ENCODE measurements at places on chromosomes 2 and 18.
A peak's percentile ranks its signal among the peaks of the same experiment; 100 is the strongest.

DNA sequence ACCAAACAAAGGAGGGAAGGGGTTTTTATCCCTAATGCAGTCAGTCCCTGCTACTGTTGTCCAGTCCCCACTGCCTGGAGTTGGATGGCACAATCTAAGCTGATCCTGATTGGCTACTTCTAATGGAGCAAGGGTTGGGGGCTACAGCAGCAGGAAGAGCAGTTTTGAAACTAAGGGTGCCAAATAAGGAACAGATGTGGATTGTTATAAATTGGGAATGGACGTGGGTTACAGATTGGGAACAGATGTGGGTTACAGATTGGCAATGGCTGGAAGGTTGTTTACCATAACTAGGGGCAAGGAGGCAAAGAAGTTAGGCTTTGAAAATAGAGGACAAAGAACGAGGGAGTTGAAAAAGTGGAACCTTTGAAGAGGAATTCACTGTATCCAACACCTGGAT, 16.0 kb upstream of the PROM2 start:
- DNase-seq = no peak

DNA sequence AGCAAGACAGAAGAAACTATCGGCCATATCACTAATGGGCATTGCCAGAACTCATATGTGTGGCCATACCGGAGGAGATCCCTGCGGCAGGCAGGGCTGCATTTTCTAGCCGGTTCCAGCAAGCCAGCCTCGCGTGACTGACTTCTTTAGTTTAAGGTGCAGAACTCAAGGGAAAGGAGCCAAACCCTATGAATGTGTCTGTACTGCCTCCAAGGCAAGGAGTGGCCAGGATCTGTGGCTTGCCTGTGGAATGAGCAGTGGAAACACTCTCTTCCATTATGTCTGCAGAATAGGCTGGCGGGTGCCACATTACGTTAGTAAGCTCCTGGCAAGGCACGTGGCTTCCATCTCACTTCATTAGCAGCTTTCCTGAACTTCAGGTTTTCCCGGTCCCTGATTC, 137.6 kb downstream of the ATL2 start:
- DNase-seq = no peak

DNA sequence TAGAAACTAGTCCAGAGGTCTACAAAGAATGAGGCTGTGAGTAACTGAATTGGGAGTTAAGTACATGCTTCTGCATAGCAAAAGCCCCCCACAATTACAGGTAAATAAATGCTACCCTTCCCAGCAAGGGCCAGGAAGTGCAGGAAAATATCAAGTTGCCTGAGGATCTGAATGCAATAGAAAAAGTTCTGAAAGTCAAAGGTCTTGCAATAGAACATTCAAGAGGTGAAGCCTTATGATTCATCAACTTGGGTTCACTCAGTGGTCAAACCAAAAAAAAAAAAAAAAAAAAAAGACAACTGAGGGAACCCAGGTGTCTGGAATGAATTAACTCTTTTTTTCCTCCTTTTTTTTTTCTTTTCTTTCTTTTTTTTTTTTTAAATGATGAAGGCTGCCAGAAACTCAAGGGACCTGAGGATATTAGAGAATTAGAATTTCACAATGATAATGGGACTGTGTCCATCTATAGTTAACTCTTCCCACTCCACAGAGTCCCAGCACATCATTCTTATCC, 42.9 kb upstream of the RFX8 start:
- no peak for DNase-seq

GRCh38 chr2:119755906-119756305, 3.8 kb upstream of the PTPN4 start:
- no peak for DNase-seq

GRCh38 chr2:202171241-202171825, 67.1 kb downstream of the SUMO1 start:
- DNase-seq = no peak

GRCh38 chr18:32378705-32379104, 92.0 kb downstream of the GAREM1 start:
- no peak for DNase-seq

GRCh38 chr18:11081009-11081532, 68.3 kb downstream of the PIEZO2 start:
- DNase-seq = no peak

DNA sequence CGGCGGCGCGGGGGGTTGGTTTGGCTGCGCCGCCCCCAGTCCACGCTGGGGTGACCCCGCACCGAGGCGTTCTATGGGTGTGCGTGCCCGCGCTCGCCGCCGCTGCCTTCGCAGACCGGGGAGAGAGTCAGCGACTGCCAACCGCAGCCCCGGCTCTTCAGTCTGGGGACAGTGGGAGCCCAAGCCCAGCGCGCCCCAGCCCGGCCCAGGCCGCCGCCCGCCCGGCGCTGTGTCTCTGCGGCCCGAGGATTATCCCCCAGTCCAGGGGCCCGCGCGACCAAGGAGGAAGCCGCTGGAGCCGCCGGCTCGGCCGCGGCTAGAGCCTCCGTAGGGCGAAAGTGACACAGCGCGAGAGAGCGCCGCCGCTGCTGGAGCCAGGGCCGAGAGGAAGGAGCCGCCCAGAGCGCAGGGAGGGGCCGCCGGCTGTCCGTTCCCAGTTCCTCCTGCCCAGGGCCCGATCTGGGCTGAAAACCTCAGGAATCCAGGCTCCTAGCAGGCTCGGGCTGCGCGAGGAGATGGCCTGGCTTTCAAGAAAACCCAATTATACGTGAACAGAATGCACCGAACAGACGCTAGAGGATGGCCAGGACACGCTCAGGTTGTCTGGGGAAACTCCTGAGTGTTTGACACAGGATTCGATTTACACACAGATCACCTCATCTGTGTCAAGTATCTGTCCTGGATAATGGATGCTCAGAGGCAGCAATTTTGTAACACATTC, 2.4 kb downstream of the CTIF start:
- DNase-seq = peak; percentile 50

All from HEK293T (cell line).